ENCODE measurements at places on chromosomes 12 and 14. TPM values are rescaled to one million over a fixed set of nuclear protein-coding genes. Genes with fewer than 3 reads are reported as not detected.

The ACVRL1 gene
- 121 TPM for total RNA-seq

DNA sequence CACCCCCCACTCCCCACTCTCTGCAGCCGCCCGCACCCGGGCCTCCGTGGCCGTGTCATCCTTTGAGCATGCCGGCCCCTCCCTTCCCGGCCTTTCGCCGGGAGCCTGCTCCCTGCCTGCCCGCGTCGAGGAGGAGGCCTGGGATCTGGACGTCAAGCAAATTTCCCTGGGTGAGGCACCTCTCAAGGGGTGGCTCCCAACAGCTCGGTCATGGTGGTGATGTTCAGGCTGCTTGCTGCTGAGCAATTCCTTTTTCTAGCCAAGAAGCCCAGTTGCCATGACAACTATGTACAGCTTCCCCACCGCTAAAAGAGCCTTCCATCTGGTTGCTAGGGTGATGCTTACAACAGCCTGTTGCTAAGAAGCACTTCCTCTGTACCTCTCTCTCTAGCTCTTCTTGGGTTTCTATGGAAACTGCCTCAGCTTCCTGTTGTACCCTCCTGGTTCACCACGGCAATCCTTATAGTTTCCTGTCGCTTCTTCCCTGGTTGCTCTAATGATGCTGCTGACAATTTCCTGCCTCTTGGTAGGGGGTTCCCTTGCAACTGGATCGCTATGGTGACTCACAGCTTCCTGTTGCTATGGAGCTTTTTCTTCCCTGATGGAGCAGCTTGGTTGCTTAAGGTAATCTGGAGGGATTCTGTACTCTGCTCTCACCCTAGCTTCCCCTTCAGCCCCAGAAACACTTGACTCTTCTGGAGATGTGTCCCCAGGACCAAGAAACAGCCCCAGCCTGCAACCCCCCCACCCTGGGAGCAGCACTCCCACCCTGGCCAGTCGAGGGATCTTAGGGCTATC is 11.0 kb downstream of the ZNF219 start:
- DNase-seq = no peak

DNA sequence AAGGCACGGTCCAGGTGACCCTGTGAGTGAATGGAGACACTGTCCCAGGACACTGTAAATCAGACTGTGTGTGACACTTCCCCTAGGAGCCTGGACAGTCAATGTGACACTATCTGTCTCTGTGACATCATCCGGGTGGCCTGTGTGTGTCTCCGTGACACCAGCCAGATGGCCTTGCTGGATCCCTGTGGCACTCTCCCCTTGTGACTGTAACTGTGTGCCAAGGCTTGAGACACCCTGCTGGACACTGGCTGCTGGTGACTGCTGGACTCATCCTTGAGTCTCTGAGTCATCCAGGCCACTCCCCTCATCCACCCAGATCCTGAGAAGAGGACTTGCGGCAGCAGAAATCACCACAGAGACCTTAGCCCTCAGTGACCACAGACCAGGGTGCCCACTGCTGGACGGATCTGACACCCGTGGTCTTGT is 51.6 kb downstream of the MVK start:
- DNase-seq = peak; percentile 20

GRCh38 chr12:105189293-105189692 is 46.7 kb downstream of the APPL2 start:
- DNase-seq = no peak

DNA sequence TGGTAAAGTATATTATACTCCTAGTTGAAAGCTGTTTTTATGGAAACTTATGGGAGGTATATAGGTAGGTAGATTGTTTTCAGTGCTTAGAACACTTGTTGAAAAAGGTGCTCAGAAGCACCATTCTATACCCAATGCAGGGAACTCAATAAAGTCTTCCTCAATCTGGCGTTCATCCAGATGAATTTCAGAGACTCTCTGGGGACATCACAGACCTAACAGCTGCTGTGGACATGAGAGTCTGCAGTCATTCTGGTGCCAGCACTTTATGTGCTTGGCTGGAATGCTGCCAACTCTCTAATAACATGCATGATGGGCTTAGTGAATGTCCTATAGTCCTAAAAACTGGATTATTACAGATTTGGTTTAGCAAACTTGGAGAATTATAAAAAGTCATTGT is 115.9 kb downstream of the NTN4 start:
- DNase-seq = no peak

- DNase-seq = no peak
Observed at GRCh38 chr14:104596451-104596918, 8.1 kb downstream of the TMEM179 start.

DNA sequence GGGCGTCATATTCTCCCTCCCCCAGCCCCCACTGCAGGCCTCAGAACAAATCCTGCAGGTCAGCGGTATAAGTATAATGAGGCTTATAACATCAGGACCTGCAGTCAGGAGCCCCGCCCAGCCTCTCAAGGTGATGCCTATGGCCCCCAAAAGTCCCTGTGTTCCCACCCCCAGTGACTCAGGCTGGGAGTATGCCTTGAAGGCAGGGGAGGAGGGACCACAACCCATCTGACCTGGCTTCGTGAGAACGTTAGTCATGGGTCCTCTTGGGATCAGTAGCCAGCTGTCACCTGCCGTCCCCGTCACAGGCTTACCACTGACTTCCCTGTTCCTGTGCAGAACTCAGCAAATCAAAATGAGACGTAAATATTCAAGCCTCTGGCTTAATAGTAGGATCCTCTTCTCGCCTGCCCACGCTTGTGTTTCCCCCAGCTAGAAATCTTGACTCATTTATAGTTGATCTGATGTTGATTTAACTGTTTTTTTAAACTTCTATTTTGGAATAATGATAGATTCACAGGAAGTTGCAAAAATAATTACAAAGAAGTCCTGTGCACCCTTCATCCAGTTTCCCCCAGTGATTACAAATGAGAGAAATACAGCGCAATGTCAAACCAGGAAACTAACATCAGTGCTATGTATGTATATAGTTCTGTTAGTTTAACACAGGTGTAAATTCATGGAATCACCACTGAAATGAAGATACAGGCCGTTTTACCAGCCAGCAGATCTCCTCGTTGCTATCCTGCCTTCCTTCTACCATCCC is 107.5 kb downstream of the ADGRD1 start:
- DNase-seq = no peak

GRCh38 chr12:114895081-114895480 is 211.1 kb upstream of the TBX3 start:
- no peak for DNase-seq

DNA sequence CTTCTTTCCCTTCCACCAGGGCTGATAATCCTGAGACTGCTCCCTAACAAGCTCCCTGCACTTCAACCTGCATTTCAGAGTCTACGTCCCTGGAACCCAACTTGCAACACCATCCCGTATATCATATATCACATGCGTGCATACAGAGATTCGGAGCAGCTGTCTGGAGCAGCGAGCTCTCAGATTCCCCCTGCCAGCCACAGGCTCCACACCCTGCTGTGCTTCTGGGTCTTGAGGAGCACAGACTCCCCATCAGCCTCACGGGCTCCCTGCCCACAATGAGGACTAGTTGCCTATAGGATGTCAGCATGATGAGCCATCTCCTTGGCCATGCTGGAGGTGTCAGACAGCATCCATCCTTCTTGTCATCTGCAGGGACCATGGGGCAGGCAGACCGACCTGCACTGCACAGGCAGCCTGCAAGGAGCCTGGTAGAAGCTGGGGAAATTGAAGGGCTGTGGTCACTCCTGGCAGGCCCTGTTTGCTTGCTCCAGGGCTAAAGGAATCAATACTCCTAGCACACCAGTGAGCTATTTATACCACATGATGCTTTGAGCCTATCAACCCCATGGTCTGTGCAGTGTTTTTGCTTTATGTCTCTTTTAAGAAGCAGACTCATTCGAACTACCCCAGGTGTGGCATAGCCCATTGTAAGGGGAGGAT is 19.6 kb upstream of the HDAC7 start:
- no peak for DNase-seq

DNA sequence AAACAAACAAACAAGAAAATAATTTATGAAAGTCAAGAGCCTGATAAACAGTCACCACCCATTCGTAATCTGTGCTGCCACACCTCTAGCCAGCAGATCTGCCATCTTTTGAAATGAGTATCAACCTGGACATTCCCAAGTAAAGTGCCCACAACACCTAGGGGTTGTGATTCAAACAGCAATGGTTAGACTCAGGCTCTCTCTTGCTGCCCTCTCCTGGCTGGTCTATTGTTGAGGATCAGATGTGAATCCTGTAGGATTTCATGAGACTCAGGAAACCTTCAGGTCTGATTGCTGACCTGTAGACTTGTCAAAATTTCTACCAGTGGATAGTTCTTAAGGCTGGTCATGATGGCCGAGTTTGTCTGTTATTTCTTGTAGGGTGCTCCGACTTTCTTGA is 26.8 kb downstream of the DGLUCY start:
- peak; percentile 50 for DNase-seq

The GDF3 gene
- total RNA-seq = not detected

The PAH gene
- 0.11 TPM for total RNA-seq

The ASCL1 gene
- total RNA-seq = 0.17 TPM

DNA sequence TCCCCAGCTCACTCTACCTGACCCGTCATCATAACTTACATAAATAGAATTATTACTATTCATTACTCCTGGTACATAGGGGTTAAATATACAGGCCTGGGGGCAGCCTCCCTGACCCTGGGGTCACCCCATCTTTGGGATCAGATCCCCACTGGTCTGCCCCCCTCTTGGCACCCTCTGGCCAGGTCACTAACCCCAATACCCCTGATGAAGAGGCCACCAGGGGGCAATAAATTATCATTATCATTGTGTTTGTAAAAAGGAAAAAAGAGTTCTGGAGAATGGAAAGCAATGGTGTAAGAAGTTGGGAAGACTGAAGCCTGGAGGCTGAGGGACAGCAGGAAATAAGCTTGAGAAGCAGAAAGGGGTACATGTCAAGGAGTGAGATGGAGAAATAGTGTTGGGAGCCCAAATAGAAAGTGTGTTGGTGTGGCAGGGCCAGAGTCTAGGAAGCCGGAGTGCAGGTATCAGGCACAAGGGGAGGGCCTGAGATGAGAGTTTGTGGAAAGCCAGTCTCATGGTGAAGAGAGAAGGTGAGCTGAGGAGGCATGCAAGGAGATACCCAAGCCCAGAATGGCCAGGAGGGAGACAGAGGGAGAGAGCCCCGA is 6.1 kb upstream of the AAAS start:
- no peak for DNase-seq

All from colonic mucosa (tissue), 4 donors.